ENCODE measurements at places on chromosomes 1 and 21.
A peak's percentile ranks its signal among the peaks of the same experiment; 100 is the strongest.

DNA sequence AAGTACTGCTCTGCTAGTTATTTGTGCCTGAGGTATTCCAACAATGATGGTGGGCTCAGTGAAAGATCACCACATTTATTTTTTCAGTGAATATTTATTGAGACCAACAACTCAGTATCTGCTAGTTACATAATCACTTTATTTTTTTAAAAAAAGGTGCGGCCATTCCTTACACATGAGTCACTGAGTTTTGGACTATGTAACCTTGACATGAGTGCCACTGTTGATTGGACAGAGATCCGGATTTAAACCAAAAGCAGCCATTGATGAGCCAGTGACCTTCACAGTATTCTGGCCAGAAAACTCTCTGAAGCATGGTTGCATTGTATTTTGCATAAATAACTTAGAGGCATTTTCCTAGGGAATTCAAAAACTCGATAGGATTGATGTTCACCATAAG is 79.5 kb downstream of the NUF2 start:
- no peak for DNase-seq

DNA sequence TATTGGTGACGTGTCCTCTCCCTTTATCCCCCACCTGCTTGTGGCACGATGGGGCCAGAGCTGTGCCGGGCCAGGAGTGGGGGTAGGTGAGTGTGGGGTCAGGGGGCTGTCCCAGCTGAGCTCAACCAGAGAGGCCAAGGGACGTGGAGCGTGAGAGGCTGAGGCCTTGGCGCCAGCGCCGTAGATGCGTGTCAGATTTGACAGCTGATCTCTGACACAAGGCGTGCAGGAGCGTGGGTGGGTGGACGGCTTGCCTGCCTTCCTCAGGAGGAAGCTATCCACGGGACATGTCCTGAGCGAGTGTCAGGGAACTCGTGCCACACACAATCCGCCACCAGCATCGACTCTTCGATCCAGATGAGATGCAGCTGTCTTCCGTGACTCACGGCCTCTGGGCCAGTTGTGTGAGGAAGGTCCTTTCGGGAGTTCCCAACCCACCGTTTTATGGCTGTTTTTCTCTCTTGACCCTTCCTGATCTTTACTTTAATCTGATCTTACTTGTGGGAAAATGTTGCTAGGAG is 56.7 kb downstream of the SPSB1 start:
- DNase-seq: no peak

GRCh38 chr1:244830639-244831038 is 4.8 kb upstream of the COX20 start:
- DNase-seq: no peak

GRCh38 chr1:12052008-12052573 is 11.0 kb upstream of the TNFRSF8 start:
- DNase-seq: no peak

DNA sequence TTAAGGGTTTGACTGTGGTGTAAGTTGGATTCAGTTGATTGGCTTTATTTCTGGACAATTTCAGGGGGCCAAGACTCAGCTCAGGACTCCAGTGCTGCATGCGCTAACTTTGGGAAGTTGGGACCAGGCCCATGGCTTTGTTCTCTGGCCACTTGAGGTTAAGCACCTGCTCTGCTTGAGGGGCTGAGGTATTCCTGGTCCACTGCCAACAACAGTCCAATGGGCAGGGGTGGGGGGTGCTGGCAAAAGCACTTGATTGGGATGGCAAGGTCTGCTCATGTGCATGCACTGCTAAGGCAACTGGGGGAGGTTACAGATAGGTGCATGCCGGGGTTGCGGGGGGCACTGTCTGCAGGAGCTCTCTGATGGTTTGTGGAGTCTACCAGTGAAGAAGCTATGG is 52.6 kb upstream of the ASB17 start:
- DNase-seq: no peak

GRCh38 chr1:111249960-111250359 is 22.4 kb downstream of the CHI3L2 start:
- no peak for DNase-seq

GRCh38 chr1:117118137-117118536 is 3.4 kb downstream of the TRIM45 start:
- DNase-seq: no peak

DNA sequence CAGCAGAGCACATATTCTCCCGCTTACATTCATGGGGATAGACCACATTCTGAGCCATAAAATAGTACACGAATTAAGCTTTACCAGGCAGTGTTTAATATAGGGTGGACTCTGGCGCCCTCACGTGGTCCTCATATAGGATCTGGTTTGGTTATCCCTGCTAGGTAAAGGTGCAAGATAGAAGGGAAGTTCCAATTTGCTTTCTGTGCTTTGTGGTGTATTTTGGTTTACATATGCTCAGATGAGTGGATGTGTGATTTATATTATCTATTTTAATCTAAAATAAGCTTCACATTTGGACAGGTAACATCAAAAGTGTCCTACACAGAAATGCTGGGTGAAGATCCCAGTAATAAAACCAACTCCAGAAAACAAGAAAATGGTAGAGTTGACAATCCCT is 3.6 kb downstream of the CR1 start:
- peak; percentile 50 for DNase-seq

GRCh38 chr1:204199579-204199978 is 3.3 kb upstream of the KISS1 start:
- no peak for DNase-seq

GRCh38 chr1:6574025-6574620 is 5.7 kb upstream of the ZBTB48 start:
- no peak for DNase-seq

- DNase-seq: no peak
Measured at GRCh38 chr1:67787746-67788145, 45.5 kb downstream of the GNG12 start.

- DNase-seq: no peak
Measured at GRCh38 chr1:36446271-36446670, 4.0 kb downstream of the OSCP1 start.

- DNase-seq: no peak
Measured at GRCh38 chr1:20358761-20359263, 68.1 kb downstream of the VWA5B1 start.

GRCh38 chr1:185158800-185159199 is 1.8 kb downstream of the SWT1 start:
- DNase-seq: no peak

- DNase-seq: no peak
Measured at GRCh38 chr1:4101459-4102161, 201.5 kb upstream of the C1orf174 start.

DNA sequence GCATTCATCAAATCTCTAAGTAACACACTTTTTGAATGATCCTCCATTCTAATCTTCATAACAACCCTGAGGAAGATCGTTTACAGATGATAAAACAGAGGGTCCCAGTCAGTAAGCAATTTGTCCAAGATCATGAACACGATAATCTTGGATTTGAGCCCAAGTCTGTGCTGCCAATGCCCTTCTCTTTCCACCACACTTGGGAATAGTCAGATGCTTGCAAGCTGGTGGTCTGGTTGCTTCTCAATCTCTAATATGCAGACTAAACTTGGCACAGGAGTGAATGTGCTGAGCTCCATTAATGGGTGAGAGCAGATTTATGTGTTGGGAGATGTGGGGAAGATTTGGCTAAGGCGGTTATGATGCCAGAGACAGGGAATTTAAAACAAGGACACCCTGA is 430.6 kb upstream of the DAB1 start:
- no peak for DNase-seq

GRCh38 chr1:212637902-212638301 is 29.3 kb downstream of the ATF3 start:
- DNase-seq: no peak

- DNase-seq: no peak
Measured at GRCh38 chr1:19344372-19344810, 32.3 kb downstream of the SLC66A1 start.

GRCh38 chr1:212285685-212286555 is 710 bp downstream of the PPP2R5A start:
- DNase-seq: peak; percentile 60

GRCh38 chr21:35510957-35511695 is 462.0 kb upstream of the RUNX1 start:
- no peak for DNase-seq

- no peak for DNase-seq
Measured at GRCh38 chr1:54273795-54274163, 73.8 kb downstream of the MRPL37 start.

DNA sequence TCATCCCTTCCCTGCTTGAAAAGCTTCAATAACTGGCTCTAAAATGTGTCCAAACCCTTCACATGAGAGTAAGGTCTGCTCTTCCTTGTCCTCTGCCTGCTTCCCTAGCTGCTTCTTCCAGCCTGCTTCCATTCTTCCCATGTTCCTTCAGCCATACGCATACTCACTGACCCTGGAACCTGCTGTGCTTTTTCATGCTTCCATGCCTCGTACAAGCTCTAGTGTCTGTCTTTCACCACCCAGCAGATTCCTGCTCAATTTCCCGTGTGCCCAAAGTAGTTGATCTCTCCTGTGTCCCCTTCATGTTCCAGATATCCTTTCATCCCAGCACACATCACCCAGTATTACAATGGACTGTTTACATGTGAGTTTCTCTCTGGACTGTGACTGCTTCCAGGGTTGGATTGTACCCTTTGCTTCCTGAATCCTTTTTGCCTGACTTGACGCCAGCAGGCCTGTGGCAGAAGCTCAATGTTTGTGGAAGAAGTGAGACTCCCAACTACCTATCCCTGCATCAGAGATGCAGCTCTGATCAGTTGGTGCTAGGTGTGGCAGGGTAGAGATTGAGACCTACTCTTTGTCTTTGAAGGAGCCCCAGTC is 35.9 kb upstream of the RNF19B start:
- no peak for DNase-seq

DNA sequence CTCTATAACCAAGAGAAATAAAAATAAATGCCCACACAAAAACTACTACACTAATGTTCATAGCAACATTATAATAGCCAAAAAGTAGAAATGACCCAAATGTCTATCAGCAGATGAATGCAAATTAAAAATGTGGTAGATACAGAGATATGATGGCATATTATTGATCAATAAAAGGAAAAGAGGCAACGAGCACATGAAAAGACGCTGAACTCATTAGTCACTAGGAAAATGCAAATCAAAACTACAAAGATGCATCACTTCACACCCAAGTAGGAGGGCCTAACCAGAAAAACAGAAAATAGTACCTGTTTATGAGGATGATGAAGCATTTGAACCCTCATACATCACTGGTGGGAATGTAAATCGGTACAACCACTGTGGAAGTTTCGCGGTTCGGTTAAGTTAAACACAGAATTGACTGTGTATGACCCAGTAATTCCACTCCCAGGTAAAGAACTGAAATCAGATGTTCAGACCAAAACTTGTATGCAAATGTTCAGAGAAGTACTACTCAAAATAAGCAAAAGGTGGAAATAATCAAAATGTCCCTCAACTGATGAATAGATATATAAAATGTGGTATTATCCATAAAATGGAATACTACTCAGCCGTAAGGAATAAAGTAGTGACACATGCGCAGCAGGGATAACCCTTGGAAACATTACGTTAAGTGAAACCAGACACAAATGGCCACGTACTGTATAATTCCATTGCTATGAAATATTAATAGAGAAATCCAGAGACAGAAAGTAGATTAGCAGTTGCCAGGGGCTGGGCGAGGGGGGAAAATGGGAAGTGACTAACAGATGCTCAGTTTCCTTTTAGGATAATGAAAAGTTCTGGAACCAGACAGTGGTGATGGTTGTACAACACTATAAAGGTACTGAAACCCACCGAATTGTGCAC is 3.1 kb downstream of the USP48 start:
- DNase-seq: no peak

GRCh38 chr1:204493145-204493983 is 1.2 kb downstream of the PIK3C2B start:
- no peak for DNase-seq

- DNase-seq: no peak
Measured at GRCh38 chr1:6279066-6279465, 18.2 kb upstream of the GPR153 start.

DNA sequence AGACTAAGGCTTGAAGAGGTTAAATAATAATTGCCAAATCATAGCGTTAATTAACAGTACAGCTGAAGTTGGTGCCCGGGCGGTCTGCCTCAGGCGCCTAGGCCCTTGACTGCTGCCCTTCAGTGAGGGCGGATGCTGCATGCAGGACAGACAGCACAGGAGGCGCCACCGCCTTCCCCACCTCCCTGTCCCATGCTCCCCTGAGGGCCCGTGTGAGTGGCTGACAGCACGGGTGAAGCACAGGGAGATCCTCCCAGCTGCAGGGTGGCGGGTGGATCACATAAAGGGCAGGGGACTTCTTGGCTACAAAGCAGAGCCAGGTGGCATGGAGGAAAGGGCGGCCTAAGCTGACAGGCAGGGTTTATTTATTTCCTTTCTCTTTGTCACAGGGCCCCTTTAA is 49.1 kb downstream of the DDX20 start:
- no peak for DNase-seq

DNA sequence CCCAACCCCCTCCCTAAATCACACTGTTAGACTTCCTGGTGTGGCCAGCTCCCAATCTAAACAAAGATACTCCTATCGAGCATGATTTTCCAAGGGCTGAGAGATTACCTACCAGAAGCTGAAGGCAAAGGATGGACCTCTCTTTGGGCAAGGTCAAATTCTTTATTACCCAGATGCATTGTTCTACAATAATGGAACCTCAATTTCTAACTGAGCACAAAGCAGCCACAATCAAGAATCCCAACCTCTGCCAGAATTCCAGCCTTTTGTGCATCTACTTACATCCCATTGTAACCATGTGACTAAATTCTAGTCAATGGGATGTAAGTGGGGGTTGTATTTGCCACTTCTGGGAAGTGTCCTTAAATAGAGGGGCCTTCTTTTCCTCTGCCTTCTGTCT is 24.9 kb upstream of the VPS26C start:
- DNase-seq: no peak

DNA sequence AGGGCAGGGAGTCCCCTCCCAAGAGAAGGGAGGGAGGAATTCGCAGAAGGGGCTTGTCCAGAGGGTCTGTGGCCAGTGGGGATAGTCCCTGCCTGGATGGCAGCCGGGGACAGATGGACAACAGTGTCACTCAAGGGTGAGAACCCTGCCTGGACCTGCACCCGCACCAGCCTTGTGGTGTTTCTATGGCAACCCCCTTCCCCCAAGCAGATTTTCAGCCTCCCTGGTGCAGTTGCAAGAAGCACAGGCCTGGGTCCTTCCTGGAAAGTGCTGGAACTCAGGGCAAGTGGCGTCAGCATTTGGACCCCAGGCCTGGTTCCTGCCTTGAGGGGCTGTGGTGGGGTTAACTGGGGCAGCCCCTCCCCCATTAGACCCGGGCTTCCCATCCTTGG is 83.8 kb upstream of the ACTL8 start:
- no peak for DNase-seq

DNA sequence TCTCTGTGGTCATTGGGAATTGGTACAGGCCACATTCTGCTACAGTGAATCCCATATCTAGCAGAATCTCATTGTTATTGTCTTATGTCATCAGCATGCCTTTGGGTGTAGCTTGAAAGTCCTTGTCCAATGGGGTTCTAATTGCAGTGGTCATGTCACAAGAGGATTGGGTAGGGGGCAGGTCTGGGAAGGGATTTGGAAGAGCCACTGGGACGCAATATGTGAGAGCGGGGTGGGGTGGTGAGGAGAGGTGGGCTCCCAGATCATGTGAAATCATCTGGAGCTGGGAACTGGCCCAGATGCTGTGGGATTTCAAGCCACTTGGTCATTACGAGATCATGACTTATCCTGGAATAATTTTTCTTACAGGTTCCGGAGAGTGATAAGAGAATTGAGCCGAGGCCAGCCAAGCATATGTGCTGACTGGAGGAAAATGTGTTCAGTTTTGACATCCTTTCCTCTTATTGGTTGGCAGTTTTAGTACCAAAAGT is 16.3 kb downstream of the CNIH3 start:
- no peak for DNase-seq
